ENCODE measurements at places on chromosomes 13 and 19.

DNA sequence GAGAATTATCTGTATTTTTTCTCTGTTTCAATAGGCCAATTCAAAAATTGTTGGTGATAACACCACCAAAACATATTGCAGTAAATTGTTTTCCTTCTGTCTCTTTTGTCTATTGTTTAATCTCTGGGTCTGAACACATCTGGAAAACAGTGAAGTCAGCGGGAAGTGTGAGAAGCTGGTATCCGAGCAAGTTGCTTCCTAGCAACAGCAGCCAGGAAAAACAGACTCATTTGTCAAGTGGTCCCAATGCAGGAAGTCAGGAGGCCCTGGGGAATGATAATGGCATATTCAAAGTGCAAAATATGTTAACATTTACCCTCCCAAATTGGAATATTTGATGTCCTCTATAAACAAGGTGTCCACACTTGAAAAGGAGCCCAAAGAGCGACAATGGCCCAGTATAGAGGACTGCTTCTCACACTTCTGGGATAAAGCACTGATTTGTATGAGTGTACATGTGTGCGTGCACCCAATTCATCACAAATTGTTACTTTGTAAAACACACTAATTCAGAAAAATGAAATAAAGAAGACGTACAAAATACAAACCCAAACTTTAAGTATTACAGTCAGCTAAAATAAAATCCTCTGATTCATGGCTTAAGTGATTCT, 515.0 kb downstream of the TBC1D4 start:
- no peak for DNase-seq

- DNase-seq, result no peak
Measured at GRCh38 chr13:81738364-81738763, 1397.4 kb upstream of the SPRY2 start.

GRCh38 chr13:84413016-84413415, 530.7 kb upstream of the SLITRK1 start:
- no peak for DNase-seq

- peak; percentile 45 for DNase-seq
Measured at GRCh38 chr13:40665126-40666044, 1.1 kb downstream of the FOXO1 start.

DNA sequence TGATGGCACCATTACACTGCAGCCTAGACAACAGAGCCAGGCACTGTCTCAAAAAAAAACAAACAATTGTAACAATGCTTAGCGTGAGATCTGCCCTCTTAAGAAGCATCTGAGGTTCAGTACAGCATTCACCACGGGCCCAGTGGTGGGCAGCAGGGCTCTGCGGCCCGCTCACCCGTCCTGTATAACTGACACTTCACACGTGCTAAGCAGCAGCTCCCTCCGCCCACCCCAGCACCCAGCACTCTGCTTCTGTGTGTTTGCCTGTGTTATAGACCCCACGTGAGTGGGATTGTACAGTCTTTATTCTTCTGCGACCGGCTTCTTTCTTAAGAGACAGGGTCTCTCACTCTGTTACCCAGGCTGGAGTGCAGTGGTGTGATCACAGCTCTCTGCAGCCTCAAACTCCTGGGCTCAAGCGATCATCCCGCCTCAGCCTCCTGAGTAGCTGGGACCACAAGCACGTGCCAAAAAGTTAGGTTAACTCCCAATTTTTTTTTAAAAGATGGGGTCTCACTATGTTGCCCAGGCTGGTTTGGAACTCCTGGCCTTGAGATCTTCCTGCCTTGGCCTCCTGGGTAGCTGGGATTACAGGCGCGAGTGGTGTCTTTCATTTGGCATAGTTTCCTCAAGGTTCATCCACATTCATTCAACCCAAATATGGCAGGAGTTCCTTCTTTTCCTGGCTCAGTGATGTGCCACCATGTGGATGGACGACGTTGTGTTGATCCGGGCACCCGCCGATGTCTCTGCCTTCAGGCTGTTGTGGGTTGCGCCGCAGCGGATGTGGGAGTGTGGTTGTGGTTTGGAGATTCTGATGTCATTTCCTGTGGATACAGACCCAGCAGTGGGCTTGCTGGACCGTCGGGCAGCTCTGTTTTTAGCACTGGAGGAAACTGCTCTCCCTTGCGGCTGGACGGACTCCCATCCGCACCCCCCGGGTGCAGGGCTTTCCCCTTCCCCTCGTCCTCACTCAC, 170.0 kb downstream of the KDM4B start:
- DNase-seq, result peak; percentile 79

Data from suppressor macrophage treated with lipopolysaccharide for 1 hour (primary cell).